ENCODE measurements at places on chromosomes 11 and 22.

- DNase-seq = no peak
Observed at GRCh38 chr11:111736621-111737443, 29.4 kb downstream of the PPP2R1B start.

DNA sequence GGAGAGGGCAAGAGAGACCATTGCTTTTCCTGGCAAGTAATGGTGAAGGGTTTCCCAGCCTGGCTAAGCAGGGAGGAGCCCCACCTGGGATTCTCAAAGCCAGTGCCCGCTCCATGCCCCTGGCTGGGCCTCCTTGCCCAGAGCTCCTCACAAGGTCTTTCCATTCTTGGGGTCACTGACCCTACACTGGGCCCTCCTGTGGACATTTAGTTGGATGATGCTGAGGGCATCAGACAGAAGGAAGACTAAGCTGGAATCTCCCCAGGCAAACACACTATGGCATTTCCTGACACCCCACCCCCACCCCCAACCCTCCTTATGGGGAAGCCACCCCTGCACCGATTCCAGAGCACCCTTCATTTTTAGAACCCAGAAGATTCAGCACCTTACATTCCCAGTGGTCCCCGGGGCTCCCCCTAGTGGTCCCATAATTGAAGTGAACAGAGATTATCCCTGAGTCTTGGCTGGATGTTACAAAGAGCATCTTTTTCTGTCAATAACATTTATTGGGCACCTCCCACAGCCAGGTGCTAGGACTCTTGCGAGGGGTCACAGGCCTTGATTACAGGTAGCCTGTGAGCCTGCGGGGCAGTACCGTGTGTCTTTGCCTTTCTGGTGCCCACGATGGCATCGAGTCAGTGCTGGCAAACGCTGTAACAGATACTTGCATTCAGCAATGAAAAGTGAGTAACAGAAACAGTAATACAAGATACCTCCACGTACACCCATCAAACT is 548.5 kb downstream of the BUD13 start:
- no peak for DNase-seq

DNA sequence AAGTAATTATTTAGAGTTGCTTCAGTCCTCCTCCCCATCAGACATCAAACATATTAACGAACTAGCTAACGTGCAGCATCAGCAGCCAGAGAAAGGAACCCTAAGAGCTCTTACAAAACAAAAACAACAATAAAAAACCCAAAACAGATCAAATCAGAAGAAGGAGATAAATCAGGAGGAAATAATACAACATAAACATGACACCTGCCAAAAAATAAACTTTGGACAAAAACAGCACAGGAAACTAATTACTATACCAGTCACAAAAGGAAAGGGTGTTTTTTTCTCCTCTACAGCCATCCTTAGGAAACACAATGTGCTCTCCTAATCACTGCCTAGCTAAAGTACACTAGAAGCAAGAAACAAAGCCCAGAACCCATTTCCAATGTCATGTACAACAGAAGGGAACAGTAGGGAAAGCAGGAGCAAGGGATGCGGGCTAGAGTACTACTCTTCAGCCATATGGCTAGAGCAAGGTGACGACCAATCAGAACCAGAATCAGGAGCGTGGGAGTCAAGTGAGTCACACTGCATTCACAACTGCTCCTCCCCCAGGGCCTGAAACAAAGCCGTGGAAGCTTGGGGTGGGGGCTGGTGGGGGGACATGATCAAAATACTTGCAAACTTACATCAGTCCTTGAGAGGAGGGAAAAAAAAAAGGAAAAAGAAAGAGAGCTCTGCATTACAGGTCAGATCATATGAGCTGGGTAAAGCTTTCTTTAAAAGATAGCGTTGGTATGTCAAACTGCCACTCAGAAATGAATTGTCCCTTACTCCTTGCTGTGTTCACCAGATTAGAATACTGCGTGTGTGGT is 60.4 kb downstream of the LARGE2 start:
- DNase-seq = peak; percentile 68

DNA sequence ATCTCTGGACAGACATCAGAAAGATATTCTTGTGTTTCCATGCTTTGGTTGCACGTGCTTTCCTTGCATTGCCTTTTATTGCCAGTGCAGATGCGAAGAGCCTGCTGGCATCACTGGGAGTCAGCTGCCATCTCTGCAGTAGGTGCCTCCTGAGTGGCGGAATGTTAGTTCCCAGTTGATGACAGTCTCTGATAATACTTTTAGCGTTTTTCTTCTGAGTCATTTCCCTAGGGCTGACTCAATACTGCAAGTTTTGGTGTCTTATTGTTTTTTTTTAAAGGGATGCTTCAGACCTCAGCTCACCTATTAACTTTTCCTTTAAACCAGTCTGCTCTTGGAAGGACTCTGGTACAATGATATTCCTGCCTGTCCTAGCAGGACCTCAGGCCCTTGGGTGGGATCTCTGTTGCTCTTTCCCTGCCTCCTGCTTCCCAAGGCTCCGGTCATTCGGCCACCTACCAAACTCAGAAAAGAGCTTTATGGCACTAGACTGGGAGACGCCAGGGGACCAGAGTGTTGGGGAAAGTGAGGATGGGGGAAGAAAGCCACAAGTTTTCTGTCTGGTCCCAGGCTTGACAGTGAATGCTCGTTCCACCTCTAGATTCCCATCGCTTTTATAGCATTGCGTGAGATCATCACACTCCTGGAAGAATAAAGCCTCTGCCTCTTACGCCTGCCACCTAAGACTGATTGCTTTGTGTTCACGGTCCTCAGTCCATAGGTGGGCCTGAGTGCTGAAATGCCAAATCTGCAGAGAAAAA is 308.7 kb downstream of the DDX10 start:
- peak; percentile 55 for DNase-seq

DNA sequence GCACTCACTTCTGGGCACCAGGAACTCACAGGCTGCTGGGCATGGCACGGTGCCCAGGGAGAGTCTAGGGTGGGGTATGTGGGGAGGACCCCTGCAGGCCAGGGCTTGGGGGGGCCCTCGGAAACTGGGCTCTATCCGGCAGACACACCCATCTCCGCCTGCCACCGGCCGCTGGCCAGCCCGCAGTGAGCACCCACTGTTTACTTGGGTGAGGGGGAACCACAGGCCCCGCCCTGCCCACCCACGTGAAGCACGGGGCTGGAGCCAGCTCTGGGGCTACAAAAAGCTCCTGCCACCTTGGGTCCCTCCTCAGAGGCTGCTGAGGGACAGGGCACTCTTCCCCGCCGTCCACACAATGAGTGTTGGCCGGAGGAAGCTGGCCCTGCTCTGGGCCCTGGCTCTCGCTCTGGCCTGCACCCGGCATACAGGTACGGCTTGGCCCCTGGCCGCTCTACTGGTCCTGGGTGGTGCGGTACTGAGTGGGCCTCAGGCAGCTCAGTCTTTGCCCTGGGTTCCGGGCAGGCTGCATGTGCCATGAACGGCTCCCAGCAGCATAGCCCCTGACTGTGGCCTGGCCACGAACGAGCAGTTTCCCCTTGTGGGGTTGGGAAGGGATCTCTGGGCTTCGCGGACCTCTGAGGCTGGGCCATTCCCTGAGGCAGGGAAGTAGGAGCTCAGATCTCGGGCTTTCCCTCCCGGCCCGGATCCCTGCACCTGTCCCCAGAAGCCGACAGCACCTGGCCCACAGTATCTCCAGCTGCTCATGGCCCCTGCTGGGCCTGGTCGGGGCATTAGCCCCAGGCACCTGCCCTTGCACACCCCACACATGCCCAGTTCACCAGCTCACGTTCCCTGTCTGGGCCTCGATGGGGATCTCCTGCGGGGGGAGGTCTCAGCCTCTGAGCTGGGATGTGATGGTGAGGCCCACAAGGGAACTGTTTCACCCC is at the start of gene MUC5AC:
TSS of gene MUC5AC (plus strand) at position 309 of the 947 bp plus-strand sequence. CDS start at position 356, 47 bp downstream.
- no peak for DNase-seq

GRCh38 chr11:74169738-74170458 is 904 bp downstream of the C2CD3 start:
- DNase-seq = no peak

- DNase-seq = no peak
Observed at GRCh38 chr22:33654173-33654895, 265.9 kb downstream of the LARGE1 start.

DNA sequence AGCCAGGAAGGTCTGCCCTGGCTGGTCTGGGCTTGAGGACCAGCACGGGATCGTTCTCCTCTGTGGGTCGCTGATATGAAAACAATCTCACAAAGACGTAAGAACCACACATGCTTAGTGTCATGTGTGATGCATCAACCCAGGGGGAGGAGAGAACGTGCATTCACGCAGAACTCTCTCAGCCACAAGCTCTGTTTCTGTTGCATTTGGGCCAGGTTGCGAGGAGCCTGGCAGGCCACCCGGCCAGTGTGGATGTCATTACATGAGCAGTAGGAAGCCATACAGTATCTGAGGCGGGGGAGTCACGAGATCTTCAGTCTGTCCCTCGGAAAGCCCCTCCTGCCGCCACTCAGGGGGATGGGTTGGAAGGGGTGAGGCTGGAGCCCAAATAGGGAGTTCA is 53.1 kb upstream of the KCNQ1OT1 start:
- no peak for DNase-seq

DNA sequence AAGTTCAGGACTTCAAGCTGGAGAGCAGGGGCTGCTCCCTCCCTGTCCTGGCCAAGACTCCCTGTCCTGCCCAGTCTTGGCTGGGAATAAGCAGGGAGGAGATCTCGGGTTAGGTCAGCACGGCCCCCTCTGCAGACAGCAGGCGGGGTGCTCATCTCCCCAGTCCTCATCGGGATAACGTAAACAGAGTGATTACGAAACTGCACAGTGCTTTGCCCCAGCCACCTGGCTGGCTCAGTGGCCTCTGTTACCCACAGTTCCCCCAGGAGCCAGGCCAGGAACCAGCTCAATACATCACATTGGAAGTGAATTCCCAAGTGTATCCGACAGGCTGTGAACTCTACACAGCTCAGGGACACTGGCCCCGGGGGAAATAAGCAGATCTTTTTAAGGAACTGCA is 42.7 kb upstream of the KCNJ11 start:
- DNase-seq = no peak

GRCh38 chr22:21927174-21927823 is 25.3 kb downstream of the PPM1F start:
- no peak for DNase-seq

DNA sequence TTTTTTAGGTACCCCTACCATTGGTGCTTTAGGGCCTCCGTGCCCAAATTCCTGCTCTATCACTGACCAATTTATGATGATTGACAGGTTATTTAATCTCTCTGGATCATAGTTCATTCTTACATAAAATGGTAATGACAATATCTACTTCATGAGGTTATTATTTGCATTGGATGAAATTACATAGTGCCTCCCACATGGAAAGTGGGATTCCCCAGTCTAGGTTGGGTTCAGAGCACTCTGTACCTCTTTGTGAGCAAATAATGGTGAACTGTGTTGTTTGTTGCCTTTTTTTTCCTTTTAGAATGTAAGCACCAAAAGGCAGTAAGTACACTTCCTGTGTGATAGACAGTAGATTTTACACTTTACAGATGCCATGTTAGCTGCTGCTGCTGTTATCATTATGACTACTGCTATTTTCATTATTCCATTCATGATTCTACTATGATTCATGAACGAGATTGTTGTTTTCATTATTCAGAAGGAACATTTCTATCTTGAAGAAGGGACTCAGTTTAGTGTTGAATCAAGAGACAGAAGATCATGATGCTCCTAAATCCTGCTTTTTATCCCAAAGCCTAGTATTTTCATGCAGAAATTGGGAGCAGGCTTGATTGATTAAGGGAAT is 100.8 kb downstream of the ALX4 start:
- DNase-seq = no peak

DNA sequence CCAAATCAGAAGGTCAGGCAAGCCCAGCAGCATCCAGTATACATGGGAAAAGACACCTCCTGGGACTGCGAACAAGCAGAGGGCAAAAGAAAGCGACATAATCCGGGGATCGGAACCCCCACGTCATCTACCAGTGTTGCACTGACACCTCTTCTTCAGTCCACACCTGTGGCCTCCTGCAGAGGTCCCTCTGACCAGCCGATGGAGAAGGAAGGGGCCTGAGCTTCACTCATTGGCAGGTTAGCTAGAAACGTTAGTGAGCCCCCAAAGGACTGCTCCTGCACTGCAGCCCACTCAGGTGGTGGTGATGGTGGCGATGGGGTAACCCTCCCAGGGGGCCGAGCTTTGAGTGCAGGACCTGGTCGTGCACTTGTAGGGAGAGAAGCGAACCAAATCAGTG is 22.1 kb downstream of the ASCL2 start:
- no peak for DNase-seq

- DNase-seq = no peak
Observed at GRCh38 chr11:121610706-121611105, 157.9 kb upstream of the SORL1-AS1 start.

DNA sequence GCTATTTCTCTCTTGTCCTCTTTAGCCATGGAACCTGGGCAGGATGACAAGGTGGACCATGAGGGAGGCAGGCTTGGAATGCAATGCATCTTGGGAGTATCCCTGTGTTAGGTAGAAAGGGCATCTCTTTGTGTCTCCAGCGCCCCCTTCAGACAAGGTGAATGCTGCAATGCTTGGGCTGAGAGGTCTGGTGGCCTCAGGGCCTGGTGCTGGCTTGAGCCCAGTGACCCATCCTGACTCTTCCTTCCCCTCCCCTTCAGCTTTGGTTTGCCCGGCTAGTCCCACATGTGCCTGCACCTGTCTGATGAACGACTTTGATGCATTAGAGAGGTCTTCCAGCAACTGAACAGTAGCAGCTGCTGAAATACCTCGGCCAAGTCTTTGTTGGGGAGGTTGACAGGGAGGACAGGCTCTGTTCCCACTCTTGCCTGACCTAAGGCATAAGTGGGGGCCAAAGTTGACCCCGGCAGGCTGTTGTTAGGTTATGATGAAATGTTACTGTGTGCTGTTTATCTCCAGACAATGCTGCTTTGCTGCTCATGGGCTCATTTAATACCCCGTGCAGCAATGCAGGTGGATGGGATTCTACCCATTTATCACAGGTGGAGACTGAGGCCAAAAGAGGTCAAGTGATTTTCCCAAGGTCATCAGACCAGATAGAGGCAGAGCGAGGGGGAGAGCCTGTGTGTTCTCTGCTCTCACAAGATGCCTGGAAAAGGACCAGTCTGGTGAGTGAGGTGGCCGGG is 22.5 kb downstream of the MYO18B start:
- no peak for DNase-seq

DNA sequence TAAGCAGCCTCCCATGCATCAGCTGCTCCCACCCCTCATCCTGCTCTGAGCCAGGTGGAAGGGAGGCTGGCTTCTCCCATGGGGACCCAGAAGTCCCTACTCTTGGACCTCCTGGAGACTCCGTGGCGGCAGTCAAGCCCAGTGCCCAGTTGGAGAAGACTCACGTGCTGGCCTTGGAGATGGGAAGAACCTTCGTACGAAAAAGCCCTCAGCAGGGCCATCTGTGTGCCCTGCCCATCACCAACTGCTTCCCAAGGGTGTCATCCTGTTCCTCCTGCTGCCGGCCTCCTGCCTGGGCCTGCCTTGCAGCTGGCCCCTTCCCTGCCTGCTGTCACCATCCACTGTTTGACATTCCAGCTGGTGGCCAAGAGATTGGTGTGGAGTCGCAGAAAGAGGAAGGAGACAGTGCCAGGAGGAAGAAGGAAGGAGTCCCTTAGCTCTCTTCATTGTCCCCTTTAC is 28.0 kb downstream of the ARHGAP1 start:
- no peak for DNase-seq

GRCh38 chr22:32911503-32911902 is 110.0 kb downstream of the TIMP3 start:
- DNase-seq = no peak

Data from non-pigmented ciliary epithelial cell (primary cell).